ENCODE measurements at places on chromosomes 5 and 9.

DNA sequence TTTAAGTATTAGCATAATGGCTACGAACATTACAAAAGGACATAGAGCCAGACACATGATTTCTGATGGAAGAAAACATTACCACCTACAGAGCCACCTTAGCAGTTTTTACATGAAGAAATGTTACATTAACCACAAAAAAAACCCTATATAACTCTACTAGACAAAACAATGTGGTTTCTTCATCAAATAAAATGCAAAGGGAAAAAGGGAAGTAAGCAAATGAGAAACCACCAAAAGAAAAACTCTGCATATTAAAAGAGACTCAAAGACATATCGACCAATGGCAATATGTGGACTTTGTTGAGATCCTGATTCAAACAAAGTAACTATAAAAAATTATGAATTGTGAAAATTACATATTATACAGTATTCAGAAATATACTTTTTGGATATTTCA lies 132.7 kb downstream of the TSSK1B start:
- DNase-seq = no peak

DNA sequence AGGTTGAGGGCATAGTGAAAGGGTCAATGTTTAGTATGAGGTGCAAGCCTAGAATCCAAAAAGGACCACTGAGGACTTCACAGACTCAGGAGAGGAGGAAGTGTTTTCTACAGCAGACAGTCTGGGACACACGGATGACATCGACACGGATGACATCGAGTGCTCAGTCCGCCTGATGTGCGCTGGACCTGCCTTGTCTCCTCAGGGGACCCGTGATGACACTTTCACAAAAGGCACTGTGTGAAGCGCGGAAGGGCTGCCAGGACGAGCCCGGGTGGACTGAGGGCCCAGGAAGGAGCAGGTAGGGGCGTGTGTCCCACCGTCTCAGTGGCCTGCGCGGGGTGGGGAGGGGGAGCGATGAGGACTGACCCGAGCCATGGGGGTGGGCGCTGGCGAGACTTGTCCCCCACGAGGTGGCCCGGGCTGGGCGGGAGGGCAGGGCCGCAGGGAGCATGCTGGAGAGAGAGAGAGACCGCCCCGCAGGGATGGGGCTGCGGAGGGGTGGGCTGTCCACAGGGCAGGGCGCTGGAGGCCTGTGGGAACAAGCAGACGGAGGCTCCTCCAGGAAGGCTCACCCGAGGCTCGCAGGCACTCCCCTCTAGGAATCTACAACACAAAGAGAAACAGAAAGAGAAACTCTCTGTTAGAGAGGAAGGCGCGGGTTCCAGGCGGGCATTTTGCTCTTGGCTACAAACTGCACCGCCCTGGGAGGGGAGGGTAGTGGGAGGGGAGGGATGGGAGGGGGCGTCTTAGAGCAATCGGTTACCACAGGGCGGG lies 54.9 kb downstream of the USP20 start:
- DNase-seq = no peak

DNA sequence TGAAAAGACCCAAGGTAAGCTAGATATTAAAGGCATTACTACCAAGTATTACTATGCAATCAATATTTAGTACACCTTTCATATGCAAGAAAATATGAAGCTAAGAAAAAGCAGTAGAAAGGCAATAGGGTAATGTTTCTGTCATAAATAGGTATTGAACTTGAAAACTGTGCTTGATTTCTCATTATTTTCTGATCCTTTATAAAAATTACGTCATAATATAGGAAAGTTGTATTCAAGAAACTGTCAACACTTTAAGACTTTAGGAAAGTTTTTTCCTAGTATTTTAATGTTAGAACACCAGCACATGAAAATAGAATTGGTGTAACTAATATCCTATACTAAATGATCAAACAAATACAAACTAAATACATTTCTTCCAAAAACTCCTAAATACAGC lies 133.2 kb downstream of the EDIL3 start:
- no peak for DNase-seq

GRCh38 chr5:56143373-56143714 lies 89.8 kb downstream of the ANKRD55 start:
- no peak for DNase-seq

All from osteoblast (primary cell).